ENCODE measurements at places on chromosomes 16 and 17.

DNA sequence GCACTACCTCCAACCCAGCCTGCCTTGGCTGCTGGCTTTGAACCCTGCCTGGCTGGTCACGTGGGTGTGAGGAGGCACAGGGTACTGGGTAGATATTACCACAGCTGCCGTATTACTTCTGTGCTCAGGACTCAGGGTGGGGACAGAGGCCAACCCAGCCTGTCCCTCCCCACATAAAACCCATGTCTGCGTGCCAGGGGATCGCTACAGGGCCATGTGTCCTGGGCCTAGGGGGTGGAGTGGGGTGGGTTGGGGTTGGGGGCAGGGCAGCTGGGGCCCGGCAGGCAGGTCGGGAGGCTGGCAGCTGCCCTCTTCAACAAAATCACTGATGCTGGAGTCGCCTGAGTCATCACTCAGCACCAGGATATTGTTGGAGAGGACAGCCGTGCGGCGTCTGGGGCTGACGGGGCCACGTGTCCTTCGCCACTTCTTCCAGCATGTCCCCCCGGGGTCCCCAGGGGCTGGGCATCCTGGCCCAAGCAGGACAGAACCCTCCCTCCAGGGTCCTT is 39.7 kb upstream of the PVALEF start:
- no peak for DNase-seq

DNA sequence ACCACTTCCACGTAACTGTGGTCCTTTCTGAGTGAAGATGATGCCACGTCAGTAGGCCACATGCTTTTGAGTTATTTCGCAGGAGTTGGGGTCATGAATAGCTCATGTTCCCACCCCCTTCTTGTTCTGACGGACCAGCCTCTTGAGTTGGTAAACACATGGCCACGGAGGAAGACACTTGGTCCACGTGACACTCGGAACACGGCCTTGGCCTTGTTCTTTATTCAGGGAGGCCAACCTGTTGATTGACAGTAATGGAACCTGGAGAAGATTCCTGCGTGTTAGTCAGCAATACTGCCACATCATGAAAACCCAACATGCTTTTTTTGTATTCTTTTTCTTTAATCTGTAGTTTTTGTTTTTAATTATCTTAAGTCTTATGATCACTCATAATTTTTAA is 56.3 kb downstream of the SEC14L1 start:
- no peak for DNase-seq

DNA sequence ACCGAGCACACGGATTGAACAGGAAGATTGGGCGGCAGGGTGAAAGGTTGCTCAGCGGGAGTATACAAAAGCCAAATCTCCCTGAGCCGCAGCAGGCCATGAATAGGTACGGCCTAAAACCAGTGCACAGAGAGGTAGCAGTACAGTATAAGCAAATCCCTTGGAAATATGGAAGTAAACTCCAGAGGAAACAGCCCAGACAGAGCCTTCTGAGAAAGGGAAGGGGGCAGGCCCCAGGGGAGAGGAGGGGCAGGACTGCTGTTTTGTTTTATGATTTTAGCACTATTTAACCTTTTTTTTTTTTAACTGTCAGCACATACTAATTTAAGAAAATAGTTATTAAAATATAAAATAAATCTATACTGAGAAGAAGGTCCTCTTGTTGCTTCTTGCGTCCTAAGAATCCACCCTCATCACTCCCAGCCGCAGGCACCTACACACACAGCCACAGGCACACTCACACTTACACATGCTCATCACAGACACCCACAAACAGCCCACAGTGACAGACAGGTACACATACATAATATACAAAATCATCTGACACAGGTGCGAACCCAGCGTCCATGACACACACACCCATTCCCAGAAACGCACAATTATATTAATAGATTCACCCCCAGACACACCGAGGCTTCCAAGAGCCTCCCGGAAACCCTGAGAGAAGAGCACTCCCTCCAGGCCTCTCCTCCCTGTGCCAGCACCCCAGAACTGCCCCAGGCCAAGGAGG is 12.8 kb downstream of the PLXDC1 start:
- DNase-seq, result no peak

DNA sequence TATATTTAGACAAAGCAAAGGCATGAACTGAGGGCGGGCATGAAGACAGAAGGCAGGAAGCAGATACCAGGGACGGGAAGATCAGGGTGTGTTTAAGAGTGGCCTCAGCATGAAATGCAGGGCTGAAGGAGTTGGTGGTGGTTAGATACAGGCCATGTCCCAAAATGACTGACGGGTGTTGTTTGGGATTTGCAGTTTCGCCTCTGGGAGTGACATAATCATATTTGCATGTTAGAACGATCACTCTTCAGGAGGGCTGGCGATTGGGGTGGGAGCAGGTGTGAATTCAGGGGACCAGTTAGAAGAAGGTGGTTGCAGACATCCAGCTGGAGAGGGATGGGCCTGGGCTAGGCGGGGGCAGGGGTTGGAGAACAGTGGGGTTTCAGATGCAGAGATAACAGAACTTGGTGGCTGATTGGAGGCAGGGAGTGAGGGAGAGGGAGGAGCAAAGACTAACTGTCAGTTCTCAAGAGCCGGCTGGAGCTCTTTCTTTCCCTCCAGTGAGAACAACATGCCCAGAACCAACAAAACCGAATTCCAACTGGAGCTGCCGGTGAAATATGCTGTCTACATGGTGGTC is 27.2 kb upstream of the ITGAX start:
- DNase-seq, result no peak
